Stimulated activated CD8-positive, alpha-beta memory T cell treated with anti-CD3 and anti-CD28 coated beads, Interleukin-4, amount 100 ng/mL, for 4 hours (primary cell): ENCODE measurements at places on chromosomes 16 and 17.

DNA sequence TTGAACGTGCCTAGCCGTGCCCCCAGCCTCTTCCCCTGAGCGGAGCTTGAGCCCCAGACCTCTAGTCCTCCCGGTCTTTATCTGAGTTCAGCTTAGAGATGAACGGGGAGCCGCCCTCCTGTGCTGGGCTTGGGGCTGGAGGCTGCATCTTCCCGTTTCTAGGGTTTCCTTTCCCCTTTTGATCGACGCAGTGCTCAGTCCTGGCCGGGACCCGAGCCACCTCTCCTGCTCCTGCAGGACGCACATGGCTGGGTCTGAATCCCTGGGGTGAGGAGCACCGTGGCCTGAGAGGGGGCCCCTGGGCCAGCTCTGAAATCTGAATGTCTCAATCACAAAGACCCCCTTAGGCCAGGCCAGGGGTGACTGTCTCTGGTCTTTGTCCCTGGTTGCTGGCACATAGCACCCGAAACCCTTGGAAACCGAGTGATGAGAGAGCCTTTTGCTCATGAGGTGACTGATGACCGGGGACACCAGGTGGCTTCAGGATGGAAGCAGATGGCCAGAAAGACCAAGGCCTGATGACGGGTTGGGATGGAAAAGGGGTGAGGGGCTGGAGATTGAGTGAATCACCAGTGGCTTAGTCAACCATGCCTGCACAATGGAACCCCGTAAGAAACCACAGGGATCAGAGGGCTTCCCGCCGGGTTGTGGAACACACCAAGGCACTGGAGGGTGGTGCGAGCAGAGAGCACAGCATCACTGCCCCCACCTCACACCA is 724 bp downstream of the GAA start:
- no peak for DNase-seq

- no peak for DNase-seq
Observed at GRCh38 chr16:26491962-26492361, 574.8 kb upstream of the C16orf82 start.

- DNase-seq, result no peak
Observed at GRCh38 chr17:36184023-36184765, 7.8 kb upstream of the TBC1D3B start.

DNA sequence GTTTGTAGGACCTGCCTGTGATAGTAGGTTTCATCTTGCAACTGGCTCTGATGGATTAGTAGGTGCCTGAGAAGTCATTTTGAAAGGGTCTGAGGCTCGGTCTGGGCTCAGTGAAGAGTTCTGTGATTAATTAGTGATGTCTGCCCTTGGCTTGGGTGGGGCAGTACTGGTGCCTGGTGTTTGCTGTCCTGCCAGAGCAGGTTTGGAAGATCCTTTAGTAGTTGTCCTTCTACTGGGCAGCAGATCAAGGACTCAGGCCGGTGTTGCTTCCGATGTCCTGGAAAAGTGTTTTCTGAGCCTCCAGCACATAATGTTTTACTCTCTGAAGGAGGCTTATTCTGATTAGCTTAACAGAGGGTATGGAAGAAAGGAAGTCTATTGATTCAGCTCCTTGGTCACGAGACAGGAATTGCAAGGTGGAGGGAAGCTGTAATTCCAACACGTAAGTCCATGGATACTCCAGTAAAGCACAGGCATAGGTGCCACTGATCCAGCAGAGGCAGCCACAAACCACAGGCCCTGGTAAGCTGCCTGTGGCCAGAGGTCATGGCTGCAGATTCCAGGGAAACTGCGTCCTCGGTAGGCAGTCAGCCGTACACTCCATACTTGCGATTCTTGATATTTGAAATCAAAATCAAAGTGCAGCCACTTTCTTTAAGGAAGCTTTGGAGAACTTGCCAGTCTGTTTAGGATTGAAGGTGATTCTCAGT is 18.7 kb downstream of the HLF start:
- no peak for DNase-seq

DNA sequence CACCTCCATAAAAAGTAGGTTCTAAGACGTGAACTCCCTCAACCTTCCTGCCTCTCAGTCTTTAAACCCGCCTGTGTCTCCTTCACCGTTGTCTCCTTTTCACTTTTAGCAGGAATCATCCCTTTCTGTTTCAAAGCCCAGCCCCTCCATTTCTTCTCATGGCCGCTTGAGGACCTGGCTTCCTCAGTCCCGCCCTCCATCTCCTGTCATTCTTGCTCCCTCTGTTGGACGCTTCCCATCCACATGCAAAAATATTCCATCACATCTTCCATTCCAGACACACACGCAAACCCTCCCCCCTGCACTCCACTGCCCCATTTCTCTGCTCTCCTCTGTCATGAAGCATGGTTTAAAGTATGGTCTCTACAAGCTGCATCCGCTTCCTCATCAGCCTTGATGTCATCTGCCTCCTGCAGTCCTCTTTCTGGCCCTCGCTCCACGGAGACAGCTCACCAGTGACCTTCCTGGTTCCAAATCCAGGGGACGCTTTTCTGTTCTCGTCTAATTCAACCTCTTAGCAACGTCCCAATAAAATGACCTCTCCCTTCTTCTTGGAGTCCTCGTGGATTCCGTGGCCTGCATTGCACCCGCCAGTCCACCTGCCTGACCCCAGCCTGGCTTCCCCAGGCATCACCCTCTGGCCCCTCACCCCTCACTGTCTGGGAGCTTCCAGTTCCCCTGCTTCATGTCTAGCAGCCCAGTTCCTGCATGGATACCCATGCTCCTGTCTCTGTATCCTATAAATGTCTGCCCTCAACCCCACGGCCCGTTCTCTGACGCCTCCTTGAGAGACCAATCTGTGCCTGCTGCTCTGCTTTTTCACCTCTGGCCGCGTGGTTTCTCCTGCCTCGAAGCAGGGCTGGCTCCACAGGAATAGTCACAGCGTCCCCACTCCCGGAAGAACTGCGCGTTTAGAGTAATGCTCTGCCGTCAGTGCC is 26.2 kb downstream of the ANKRD40 start:
- DNase-seq, result no peak

GRCh38 chr16:27620541-27620940 is 70.6 kb downstream of the KATNIP start:
- DNase-seq, result no peak
